ENCODE measurements at places on chromosomes 12 and 14.

GRCh38 chr12:112382866-112383265 lies 635 bp upstream of the HECTD4 start:
- no peak for DNase-seq

GRCh38 chr12:62292761-62293344 lies 32.6 kb downstream of the USP15 start:
- no peak for DNase-seq

DNA sequence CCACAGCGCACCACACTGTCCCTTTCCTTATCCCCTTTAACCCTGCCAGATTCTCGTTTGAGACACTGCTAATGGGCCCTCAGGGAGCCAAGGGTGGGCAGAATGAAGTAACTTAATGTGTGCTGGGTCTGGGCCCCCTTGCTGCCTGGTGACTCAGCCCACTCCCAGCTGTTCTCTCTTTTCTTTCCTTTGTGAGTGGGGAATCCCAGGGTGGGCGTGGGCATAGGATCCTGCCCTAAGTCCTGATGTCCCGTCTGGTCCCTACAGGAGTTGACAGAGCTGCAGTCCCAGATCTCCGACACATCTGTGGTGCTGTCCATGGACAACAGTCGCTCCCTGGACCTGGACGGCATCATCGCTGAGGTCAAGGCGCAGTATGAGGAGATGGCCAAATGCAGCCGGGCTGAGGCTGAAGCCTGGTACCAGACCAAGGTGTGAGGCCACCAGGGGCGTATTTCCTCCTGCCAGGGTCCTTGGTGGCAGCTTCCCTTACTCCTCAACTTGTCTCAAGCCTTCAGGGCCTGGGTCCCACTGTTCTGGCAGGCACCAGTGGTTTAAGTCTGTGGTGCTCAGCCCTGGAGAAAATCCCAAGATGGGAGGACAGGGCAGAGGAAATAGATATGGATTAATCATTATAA lies 8.3 kb downstream of the KRT7 start:
- DNase-seq: no peak

DNA sequence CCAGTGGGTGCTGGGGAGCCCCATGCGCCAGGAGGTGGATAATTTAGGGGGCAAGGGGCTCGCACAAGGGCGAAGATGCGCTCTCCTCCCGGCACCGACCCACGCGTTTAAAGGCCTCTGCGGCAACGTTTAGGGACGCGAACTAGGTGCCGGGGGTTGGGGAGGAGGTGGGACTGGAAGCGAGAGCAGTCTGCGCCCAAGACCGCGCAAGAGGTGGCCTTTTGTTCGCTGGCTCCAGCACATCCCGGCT lies 1.3 kb downstream of the SLC38A1 start:
- DNase-seq: no peak

DNA sequence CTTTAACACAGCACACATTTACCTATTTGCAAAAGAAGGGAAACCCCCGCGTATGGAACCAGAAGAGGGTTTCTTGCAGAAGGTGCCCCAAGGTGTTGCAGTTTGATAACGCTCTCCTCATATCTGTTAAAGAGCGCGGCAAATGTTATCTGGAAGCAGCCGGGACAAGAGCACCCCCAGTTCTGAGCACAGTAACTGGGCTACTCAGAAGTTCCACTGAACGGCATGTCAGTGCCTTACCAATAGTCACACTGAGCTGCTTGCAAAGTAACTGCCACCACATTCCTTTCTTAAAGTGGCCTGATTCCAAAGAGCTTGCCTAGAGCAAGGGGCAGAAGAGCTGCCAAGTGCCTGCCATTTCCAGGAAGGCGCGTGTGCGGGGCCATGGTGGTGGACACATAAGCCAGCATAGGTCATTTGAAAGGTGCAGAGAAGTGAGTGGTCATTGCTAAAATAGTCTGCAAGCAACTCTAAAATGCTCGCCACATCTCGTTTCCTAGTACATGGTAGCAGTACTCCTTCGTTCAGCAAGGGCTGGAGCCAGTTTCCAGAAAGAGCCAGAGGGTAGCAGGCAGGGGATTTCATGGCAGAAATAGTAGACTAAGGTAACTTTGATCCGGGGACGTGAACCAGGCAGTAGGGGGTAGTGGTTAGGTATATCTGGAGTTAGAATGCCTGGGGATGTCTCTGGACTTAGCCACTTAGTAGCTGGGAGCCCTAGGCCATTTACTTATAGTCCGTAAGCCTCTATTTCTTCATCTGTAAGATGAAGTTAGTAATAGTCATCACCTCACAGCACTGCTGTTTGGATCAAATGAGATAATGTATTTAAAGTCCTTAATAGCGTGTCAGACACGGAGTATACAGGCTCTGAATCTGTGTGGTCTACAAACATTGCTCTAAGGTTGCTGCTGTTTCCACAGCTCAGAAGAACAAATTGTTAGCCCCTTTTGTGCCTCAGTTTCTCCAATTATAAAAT lies 37.6 kb downstream of the SPTB start:
- DNase-seq: no peak

- no peak for DNase-seq
These were observed 28.5 kb downstream of the SLC8B1 start for GRCh38 chr12:113306382-113306781.

DNA sequence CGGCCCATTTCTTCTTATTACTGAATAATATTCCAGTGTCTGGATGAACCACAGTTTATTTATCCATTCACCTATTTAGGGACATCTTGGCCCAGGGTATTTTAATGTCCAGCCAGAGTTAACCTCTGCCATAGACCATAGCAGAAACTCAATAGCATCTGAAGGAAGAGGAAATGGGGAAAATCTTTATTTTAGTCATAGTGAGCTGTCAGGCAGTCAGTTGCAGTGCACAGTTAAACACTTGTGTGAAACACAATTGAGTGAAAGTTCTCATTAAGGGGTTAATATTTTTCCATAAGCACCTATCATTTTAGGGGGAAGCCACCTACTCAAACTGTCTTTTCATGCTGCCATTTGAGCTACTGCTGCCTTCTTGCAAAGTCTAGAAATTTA lies 197.3 kb upstream of the PPFIA2 start:
- DNase-seq: no peak
